Liver (tissue), 10 donors: ENCODE measurements at places on chromosomes 3 and 15. TPM values are rescaled to one million over a fixed set of nuclear protein-coding genes. Genes with fewer than 3 reads are reported as not detected.
A peak's percentile ranks its signal among the peaks of the same experiment; 100 is the strongest.

Gene COL6A6
- 0.39 TPM for polyA plus RNA-seq

DNA sequence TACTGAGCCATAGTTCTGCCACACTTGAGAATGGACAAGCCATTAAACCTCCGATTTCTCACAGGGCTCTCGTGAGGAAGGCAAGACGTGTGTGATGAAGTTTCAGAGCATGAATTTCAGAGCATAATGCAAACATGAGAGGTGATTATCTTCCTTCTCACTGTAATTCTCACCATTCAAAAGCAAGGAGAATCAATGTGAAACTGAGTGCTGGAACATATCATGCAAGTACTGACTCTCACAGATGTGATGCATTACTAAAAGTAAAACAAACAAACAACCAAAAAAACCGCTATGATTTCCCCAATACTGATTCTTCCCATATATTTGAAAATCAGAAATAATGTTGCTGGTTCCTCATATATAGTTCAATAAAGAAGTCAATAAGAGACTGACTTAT is 23.7 kb downstream of the P3H2 start:
- no peak for DNase-seq

DNA sequence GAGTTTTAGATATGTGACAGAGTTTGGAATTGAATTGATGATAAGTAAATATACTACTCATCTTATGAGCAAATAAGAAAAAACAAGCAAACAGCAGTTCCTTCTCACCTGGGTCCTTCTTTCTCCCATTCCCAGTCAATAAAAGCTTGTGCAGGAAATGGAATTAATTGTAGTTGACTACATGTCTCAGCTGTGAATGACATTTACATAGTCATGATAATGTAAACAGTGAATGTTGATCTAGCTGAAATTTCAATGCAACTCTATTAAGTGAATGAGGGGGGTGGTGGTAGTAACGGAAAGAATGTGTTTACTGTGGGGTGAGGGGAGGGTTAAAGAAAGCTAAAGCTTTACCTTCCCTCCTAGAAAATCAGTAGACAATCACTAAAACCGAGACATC is 76.2 kb downstream of the NFKBIZ start:
- no peak for DNase-seq

DNA sequence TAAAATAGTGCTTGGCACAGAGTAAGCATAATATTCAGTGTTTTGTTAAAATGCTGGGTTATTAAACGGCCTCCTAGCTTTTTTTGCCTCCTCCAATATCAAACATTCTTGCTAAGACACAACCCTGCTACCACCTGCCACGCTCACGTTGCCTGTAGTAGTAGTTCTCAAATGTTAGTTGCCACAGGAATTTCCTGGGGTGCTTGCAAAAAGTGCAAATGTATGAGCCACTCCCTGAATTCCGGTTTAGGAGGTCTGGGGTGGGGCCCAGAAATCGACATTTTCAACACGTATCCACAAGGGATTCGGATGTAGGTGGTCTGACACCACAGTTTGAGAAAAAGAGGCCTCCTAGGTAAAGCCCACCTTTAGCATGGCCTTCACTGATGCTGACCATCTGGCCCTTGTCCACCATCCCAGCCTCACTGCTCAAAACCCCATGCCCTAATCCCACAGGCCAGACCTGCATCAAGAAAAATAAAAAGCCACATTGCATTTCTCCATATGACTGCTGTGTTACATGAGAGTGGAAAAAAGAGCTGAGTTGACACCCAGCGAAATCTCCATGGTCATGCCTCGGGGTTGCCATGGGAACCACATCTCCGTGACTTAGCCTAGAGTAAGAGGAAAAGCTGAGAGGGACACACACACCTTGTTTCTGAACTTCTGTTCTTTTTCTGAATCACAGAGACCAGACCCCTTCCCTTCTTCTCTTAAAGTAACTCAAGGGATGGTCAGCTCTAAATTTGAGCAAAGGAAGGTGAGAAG is 116.4 kb upstream of the HES1 start:
- no peak for DNase-seq

DNA sequence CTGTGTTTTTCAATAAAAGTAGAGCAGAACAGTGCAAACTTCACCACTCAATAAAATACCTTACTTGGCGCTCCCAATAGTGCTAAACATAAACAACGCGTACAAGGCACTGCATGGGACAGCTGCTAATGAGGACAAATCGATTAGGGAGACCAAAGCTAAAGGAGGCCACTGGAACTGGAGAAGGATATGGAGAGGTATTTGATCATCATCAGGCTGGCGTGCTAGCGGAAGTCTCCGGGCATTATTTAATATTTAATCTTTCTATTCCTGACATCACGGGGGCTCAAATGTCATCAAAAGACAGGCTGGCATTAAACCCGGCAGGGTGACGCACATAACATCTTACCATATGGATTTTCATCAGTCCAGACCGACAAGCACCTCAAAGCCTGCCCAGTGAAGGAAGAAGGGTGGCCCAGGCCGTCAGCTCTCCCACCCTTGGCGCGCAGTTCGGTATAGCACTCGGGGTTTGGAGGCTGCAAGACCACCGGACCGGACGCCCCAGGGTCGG is 604 bp downstream of the CCPG1 start:
- no peak for DNase-seq

DNA sequence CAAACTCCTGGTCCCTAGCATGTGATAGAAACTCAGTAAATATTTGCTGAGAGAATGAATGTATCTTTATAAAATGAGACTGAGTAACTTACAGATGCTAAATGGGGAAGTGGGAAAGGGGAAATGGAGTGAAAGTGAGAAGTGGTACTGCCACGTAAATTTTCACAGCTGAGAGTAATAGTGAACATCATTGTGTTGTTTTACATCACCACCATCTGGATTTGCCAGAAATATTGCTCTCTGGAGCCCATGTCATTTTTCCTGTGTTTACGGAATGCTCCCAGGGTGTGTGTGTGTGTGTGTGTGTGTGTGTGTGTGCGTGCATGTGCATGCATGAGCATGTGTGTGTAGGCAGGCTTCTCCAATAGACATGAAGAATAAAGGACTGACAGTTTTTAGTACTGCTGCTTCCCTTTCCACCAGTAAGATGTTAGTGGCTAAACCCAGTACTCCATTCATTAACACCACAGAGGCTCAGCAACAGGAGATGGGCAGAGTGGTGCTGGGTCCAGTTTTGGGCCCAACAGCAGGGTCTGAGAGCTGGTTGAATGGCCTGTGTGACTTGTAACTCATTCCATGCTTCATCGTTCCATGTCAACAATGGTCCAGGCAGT is 57.3 kb downstream of the DIPK2A start:
- DNase-seq, result no peak

DNA sequence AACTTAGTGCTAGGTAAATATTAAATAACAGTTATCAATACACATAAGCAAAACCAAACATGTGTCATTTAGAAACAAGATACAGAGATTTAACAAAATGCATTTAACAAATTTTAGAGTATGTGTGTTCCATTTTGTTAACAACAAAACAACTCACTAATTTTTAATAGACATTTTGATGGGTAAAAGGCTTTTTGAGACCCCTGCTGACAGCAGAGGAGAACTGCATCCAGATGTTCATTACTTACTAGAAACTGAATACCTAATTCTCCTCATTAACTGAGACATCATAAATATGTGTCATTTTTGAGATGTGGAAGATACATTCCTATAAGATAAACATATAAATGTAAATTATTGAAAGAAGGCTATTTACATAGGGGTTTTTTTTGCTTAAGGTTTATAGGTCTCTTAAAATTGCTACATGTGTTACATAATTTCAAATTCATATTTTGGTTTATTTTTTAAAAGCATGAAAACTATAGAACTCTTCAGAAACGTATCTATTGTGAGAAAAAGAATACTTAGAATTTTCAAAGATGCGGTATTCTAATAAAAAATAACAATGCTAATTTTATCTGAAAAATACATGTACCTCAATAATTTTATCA is 1009.8 kb downstream of the TUSC7 start:
- no peak for DNase-seq

Gene ZCWPW2
- polyA plus RNA-seq, result 0.15 TPM

GRCh38 chr3:39193391-39193790 is 996 bp upstream of the XIRP1 start:
- DNase-seq, result no peak

Gene CPLX3
- polyA plus RNA-seq, result not detected

Gene TMCC1
- polyA plus RNA-seq, result 60.0 TPM

GRCh38 chr3:21620511-21621155 is 130.4 kb downstream of the ZNF385D start:
- no peak for DNase-seq

DNA sequence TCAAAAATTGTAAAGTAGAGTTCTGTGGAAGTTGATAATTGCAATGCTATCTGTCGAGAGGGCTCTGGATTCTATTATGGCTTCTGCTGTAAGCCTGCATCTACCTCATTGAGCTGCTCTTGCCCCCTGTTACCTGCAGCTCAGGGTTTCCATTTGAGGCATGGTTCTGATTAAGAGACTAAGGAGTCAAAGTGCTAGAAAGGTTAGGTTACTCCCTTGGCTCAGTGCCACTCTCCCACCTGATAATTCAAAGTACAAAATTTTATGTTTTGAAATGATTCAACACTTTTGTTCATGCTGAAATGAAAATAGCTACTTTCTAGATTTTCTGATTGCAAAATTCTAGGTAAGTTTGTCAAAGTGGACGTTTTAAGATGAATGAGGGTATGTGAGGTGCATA is 220.5 kb upstream of the SATB1 start:
- DNase-seq, result no peak

GRCh38 chr3:133386876-133387275 is 13.0 kb upstream of the BFSP2 start:
- no peak for DNase-seq

Gene ERICH6
- polyA plus RNA-seq, result not detected

GRCh38 chr3:82462977-82463376 is 701.5 kb upstream of the GBE1 start:
- DNase-seq, result no peak

Gene RCCD1
- polyA plus RNA-seq, result 3.6 TPM

GRCh38 chr3:150639262-150639661 is 36.1 kb downstream of the SELENOT start:
- DNase-seq, result no peak

- peak; percentile 30 for DNase-seq
These were observed 604 bp downstream of the ISL2 start for GRCh38 chr15:76337059-76337695.

Gene UBA3
- polyA plus RNA-seq, result 13.1 TPM

- DNase-seq, result no peak
These were observed 241.5 kb upstream of the SATB1 start for GRCh38 chr3:18666655-18667054.

DNA sequence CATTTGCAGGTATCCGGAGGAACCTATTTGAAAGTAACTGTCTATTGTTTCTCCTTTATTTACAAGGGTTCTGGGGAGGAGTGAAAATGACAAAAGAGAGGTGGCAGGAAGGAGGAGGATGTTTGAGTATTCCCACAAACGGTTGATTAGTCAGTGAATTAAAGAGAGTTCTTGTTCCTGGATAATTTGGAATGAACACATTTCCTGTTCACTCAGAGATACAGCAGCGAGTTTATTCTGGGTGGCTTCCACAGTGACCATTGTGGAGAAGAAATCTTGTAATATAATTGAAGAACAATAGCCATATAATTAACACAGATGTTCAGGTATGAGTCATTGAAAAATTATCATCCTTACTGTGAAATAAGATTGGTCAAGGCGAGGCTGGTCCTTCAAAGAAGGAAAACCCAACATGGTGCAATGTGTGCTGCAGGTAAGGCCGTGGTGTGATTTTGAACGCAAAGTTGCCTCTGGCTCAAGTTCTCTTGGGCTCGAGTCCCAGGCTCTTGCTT is 77.3 kb downstream of the NFKBIZ start:
- no peak for DNase-seq

DNA sequence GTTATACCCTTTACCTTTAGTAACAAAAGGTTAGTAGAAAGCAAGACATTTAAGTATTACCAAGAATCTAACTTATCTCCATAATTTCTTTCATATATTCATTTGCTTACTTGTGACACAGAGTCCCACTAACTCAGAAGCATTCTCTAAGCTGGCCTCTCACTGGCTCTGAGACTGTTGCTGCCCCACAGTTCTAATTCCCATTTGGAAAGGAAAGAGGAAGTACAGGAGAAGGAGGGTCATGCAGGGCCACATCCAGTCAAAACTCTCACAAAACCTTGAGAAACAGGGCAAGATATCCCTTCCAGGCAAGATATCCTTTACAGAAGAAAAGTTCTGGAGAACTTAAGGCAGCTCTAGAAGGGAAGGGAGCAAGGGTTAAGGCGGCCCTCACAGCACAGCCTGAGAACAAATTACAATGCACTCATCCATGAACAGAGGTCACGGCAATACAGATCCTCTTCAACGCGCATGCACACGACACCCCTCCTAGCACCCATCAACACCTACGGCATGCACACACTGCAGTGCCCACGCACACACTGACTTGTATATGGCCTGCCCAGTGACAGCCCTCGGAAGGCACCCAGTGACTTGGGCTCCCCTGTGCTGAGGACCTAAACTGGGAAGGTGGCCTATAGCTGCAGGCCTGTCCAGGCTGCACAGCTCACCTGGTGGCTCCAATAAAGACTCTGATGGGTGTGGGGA is 13.0 kb upstream of the MYO5C start:
- no peak for DNase-seq

DNA sequence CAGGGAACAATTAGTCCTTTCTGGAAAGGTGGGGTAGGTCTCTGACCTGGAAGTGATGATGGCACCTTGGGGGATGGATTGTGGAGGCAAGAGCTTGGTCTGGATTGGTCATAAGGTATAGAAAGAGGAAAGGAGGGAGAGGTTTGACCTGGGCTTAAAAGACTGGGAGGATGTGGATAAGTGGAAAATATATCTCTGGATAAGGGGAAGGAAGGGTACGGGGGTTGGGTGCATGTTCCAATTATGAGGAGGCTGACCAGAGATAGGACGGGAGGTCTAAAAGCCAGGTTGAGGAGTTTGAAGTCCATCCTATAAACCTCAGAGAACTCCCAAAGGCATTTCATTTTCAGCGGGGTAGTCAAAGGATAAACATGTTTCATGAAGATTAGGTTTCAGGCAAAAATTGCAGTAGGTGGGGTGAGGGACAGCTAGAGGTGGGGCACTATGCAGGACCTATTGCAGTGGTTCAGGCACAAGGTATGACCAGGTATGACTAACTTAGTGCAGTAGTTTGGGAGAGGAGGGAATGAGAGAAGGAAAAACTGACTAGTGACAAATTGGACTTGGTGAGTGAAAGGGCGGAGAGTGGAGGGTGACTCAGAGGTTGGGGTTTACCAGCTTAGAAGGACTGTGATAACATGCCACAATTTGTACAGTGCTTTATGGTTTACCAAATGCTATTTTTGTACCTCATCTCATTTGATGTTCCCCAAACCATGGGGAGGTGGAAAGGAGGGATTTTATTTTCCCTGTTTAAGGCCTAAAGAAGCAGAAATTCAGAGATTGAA is 10.7 kb downstream of the PDE8A start:
- DNase-seq, result no peak

- DNase-seq, result peak; percentile 42
These were observed 25.2 kb downstream of the ARPP21 start for GRCh38 chr3:35664460-35664919.

Gene NR1I2
- 32.6 TPM for polyA plus RNA-seq

DNA sequence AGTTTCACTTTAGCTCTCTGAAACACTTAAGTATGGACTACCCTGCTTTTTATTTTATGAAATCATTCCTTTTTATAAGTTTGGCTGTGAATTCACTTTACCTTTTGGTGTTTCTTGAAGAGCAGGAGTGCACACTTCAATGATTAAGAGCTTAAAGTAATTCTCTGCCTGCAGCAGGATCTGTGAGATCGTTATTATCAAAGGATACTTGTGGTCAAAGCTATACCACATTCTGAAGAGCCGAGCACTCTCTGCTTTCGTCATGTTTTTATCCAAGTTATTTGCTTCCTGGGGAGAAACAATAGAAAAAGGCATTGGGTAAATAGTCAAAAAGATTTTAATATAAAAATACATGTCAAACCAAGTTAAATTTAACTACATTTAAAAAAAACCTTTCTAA is 243.7 kb downstream of the CHST2 start:
- DNase-seq, result no peak

Gene CRABP1
- polyA plus RNA-seq, result not detected

Gene ZNF770
- 9.3 TPM for polyA plus RNA-seq
